ENCODE measurements at places on chromosomes 16 and 17.

GRCh38 chr17:82570277-82570676 lies 50.7 kb downstream of the FOXK2 start:
- DNase-seq, result peak; percentile 71
- H3K27me3 ChIP-seq, result no peaks in the 10 kb centered on the region
- H3K36me3 ChIP-seq, result peaks cover 16% of the 10 kb centered on the region

- H3K36me3 ChIP-seq, result no peaks in the 10 kb centered on the region
- H3K4me1 ChIP-seq, result no peaks in the 10 kb centered on the region
- no peak overlapping the region for H3K4me3 ChIP-seq
- no peaks in the 10 kb centered on the region for H3K27me3 ChIP-seq
- H3K27ac ChIP-seq, result no peak overlapping the region
- no peak for DNase-seq
Measured at GRCh38 chr17:30605523-30605922, 128.3 kb downstream of the GOSR1 start.

GRCh38 chr17:43366891-43367736 lies 31.7 kb upstream of the ARL4D start:
- H3K27me3 ChIP-seq, result no peaks in the 10 kb centered on the region
- DNase-seq, result no peak
- peaks cover 4% of the 10 kb centered on the region for H3K4me1 ChIP-seq
- peak overlapping the region; percentile 77 for H3K27ac ChIP-seq
- no peaks in the 10 kb centered on the region for H3K36me3 ChIP-seq

DNA sequence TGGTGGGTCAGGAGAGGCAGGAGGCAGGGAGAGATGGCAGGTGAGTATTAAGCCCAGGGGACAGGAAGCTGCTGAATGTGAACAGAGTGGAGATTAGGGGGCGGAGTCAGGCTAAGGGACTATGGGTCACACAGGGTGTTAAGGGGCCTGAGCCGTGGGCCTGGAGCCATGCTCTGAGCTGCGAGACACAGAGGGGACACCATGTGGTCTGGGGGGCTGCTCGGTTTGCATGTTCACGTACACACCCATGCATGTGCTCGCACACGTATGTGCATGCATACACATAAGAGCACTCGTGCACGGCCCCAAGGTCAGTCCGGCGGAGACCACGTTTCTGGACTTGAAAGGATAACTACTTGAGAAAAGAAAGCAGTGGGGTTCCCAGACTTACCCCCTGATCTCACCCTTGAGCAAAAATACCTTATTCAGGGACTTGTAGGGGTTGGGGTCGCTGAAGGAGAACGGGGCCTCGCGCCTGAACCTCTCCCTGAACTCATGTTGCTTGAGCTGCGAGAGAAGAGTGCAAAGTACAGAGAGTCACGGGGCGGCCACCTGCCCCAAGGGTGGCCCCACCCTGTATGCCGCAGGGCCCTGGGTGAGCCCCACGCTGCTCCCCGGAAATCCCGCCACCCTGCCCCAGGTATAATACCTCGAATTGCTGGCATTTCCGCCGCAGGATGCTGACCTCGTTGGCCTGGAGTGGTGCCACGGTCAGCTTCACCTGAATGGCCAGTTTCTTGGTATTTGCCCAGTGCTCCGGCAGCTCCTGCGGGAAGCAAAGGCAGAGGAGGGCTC lies 50.8 kb downstream of the DNAH17 start:
- DNase-seq, result no peak
- H3K4me3 ChIP-seq, result no peak overlapping the region
- no peak overlapping the region for H3K27ac ChIP-seq
- no peaks in the 10 kb centered on the region for H3K36me3 ChIP-seq
- H3K4me1 ChIP-seq, result no peaks in the 10 kb centered on the region
- H3K27me3 ChIP-seq, result no peaks in the 10 kb centered on the region

- H3K4me3 ChIP-seq, result no peak overlapping the region
- no peaks in the 10 kb centered on the region for H3K4me1 ChIP-seq
- peaks cover 17% of the 10 kb centered on the region for H3K36me3 ChIP-seq
- DNase-seq, result no peak
- H3K27ac ChIP-seq, result peak overlapping the region; percentile 29
- H3K27me3 ChIP-seq, result no peaks in the 10 kb centered on the region
Measured at GRCh38 chr16:68289621-68290329, 21.0 kb downstream of the SLC7A6OS start.

DNA sequence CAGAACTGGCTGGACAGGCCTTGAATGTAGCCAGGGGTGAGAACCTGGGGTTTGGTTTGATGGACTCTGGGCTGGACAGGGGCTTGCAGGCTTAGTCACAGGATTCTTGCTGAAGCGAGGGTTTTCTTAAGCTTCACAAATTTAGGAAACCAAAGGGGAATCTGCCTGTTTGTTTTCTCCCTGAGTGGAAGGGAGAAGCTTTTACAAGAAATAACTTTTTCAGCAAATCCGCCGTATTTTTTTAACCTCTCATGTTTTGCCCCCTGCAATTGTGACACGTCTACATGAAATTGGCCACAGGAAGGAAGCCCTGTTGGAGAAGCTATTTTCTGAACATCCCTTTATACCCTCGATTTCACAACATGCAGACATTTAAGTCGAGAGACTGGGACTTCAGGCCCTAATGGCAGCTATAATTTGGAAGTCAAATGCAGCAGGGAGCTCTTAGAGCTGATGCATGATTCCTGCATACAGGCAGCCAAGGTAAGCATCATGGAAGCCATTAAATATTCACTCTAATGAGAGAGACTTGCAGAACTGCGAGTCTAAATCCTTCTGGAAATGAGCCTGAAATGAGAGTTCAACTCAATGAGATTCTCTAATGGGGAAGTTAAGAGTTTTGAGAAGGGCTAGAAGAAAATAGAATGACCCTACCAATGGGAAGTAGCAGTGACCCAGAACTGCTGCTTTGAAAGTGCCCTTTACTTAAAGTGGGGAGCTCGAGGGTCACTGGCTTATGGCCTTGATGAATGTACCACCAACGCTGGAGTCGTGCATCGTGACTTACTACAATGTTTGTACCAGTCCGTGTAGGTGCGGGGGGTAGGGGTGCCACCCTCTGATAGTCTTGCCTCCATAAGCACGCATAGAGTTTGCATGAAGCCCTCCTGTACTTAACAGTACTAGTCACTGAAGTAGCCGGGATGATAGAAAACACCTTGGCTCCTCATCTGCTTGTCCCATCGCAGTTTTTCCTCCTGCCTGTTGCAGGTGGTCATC lies 45.1 kb upstream of the IRF8 start:
- H3K27me3 ChIP-seq, result no peaks in the 10 kb centered on the region
- no peak overlapping the region for H3K4me3 ChIP-seq
- H3K4me1 ChIP-seq, result no peaks in the 10 kb centered on the region

GRCh38 chr16:84513123-84513522 lies 8.7 kb upstream of the MEAK7 start:
- DNase-seq, result peak; percentile 20
- no peak overlapping the region for H3K27ac ChIP-seq
- H3K4me1 ChIP-seq, result no peaks in the 10 kb centered on the region
- no peak overlapping the region for H3K4me3 ChIP-seq
- H3K36me3 ChIP-seq, result no peaks in the 10 kb centered on the region
- H3K27me3 ChIP-seq, result no peaks in the 10 kb centered on the region

DNA sequence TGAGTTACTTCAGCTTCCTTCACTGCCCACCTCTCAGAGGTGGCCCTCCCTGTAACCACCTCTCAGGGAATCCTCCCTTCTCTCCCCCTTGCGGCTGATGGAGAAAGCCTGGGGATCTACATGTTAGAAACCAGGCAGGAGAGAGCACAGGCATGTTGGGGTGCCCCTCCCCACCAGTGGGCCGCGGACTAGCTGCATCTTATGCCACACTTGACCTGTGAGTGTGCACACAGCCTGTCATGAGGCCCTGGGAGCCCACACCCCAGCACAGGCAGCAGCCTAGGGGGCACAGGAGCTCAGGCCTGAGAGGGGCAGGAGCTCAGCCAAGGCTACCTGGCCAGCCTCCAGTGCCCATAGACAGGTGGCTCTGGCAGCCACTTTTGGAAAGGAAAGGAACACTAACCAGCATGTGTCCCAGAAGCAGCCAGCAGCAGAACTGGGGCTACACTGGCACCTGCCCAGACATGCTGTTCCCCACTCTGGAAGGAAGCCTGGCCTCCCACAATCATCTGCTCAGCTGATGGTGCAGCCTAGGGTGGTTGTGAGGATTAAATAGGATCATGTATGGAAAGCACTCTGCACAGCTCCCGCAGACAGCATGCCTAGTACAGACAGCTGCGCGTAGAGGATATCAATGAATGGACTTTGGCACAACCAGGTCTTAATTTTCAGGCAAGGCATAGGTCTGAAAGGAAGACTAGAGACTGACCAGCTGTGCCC lies 60.5 kb downstream of the TMEM132E start:
- H3K4me3 ChIP-seq, result no peak overlapping the region
- no peaks in the 10 kb centered on the region for H3K36me3 ChIP-seq
- H3K4me1 ChIP-seq, result no peaks in the 10 kb centered on the region
- DNase-seq, result no peak

GRCh38 chr17:12057520-12057919 lies 36.8 kb downstream of the MAP2K4 start:
- H3K27ac ChIP-seq, result no peak overlapping the region
- H3K4me3 ChIP-seq, result no peak overlapping the region
- no peak for DNase-seq
- H3K27me3 ChIP-seq, result no peaks in the 10 kb centered on the region

GRCh38 chr17:82370471-82371332 lies 863 bp upstream of the UTS2R start:
- H3K4me3 ChIP-seq, result peak overlapping the region; percentile 49
- no peaks in the 10 kb centered on the region for H3K4me1 ChIP-seq
- H3K27ac ChIP-seq, result no peak overlapping the region
- H3K36me3 ChIP-seq, result no peaks in the 10 kb centered on the region

DNA sequence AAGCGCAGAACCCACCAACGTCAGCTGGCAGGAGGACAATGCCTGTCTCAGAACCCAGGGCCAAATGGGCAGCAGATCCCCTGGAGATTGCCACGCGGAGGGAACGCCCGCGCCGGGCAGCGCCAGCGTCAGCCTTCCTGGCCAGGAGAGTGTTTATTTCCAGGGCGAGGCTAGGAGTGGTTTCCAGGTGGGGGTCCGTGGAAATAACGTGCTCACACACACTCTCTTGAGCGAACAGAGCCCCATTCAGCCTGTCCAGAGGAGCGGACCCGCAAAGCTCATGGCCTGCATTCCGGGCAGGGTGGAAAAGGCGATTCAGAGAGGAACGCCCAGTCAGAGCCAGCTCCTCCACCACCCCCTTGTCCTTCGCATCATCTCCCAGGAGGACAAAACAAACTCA lies 40.3 kb downstream of the SDK2 start:
- no peaks in the 10 kb centered on the region for H3K36me3 ChIP-seq
- no peak overlapping the region for H3K27ac ChIP-seq
- no peak overlapping the region for H3K4me3 ChIP-seq
- DNase-seq, result no peak

- H3K4me1 ChIP-seq, result peaks cover 3% of the 10 kb centered on the region
- no peaks in the 10 kb centered on the region for H3K27me3 ChIP-seq
- no peaks in the 10 kb centered on the region for H3K36me3 ChIP-seq
Measured at GRCh38 chr16:14302031-14302398, 230.9 kb downstream of the MRTFB start.

DNA sequence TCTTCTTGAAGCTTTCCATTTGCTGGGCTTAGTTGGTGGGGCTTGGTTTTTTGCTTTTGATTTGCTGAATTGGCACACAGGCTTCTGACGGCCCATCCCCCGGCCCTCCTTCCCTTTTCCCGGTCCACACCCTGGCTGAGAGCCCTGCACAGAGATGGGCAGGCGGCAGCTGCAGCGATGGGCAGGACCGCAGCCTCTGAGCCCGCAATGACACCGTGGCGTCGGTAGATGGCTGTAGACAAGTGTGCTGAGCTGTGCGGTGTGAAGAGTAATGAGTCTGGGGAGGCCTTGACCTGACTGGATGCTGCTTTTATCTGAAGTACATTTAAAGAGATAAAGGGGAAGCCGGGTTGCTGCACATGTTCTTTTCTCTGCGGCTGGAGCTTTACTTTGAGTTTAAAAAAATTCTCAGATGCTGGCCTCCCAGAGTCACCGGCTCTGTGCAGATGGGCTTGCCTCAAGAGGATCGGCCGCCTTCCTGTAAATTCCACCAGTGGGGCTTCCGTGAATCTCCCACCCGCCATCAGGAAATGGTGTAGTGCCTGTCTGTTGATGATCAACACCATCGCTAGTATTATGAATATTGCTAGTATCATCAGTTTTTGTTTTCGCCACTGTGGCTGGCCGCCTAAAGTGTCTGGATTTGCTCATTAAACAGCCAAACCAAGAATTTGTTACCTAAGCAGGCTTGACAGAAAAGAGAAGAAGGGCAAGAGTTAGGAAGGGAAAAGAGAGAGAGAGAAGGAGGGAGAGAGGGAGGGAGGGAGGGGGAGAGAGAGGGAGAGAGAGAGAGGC lies 245.6 kb upstream of the RBFOX1 start:
- no peaks in the 10 kb centered on the region for H3K36me3 ChIP-seq
- no peaks in the 10 kb centered on the region for H3K4me1 ChIP-seq
- peak; percentile 61 for DNase-seq
- H3K4me3 ChIP-seq, result no peak overlapping the region
- no peak overlapping the region for H3K27ac ChIP-seq

GRCh38 chr17:81808778-81809555 lies 5.0 kb downstream of the GCGR start:
- peak; percentile 59 for DNase-seq
- H3K4me1 ChIP-seq, result no peaks in the 10 kb centered on the region
- no peak overlapping the region for H3K27ac ChIP-seq
- H3K36me3 ChIP-seq, result no peaks in the 10 kb centered on the region
- H3K4me3 ChIP-seq, result no peak overlapping the region

DNA sequence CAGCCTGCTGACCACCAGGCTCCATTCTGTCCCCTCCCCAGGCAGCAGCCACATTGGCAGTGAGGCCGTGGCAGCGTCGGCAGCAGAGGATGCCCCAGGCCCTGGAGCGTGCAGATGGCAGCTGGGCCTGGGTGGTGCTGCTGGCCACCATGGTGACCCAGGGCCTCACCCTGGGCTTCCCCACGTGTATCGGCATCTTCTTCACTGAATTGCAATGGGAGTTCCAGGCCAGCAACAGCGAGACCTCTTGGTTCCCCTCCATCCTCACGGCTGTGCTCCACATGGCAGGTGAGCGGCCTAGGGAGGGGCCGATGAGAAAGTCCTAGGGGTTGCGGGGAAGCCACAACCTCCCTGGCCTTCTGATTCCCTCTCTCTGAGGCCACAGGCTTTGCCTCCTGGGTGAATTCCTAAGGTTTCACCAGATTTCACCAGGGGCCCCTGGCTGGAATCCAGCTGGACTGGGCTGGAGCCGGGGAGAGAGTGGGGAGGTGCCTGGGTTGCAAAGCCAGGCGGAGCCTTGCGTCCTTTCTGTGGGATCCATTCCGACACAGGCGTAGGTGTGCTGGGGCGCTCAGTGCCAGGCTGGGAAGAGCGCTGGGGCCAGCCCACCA lies 5.9 kb downstream of the SLC16A5 start:
- DNase-seq, result no peak
- peaks cover 38% of the 10 kb centered on the region for H3K4me1 ChIP-seq
- H3K36me3 ChIP-seq, result no peaks in the 10 kb centered on the region

- DNase-seq, result no peak
- no peaks in the 10 kb centered on the region for H3K36me3 ChIP-seq
- H3K4me1 ChIP-seq, result peaks cover 14% of the 10 kb centered on the region
- no peak overlapping the region for H3K4me3 ChIP-seq
Measured at GRCh38 chr17:65182233-65182632, 45.1 kb downstream of the RGS9 start.
